Retinal pigment epithelial cell (primary cell): ENCODE measurements at places on chromosomes 3 and 15.
A peak's percentile ranks its signal among the peaks of the same experiment; 100 is the strongest.

DNA sequence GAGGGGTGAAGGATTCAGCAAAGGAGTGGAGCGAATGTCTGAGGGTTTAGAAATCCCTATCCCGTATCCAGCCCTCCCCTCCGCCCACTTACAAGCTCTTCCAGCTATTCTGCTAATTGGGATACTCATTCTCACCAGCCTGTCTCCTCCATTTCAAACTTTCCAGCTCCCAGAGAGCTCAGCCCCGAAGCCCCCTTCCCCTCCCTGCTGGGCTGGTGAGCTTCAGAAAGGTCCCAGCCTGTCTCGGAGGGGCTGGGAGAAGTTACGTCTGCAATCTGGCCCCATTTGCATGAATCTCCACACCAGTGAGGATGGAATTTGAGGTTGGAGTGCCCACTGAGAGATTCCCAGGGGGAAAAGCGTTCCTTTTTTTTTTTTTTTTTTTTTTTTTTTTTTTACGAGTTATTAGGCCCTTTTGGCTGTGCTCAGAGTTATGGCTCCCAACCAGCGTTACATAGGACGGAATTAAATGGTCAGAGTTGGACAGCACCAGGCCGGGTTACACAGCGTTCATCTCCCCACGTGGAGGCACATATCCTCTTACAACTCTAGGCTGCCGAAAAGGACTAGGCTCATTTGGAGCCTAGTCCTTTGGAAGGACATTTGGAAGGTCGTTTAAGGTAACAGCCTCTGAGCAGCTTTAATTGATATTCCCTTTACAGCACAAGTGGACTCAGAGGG is 34.6 kb downstream of the FGD5 start:
- DNase-seq, result no peak

DNA sequence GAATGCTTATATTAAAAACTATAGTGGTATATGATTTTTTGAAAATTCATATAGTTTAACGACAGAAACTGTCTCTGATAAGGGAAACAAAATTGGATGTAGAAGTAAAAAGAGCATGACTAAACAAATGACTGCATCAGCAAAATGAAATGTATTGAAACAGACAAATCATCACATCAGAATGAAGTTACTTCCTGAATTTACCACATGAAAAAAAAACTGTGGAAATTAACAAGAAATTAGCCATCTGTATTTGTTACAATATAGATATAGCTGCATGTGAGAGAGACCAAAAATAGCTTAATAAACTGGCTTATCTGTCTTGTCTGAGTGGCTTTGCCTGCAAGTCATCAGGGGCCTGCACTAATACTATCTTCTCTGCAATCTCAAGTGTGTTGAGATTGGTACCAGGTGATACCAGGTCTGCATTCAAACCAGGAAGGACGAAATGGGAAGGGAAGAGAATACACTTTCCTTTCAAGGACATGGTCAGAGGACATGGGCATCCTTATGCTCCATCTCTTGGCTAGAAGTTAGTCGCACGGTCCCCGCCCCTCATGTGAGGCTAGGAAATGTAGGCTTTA is 388.7 kb downstream of the GRM7 start:
- DNase-seq, result no peak

GRCh38 chr3:14391033-14391432 is 11.4 kb upstream of the SLC6A6 start:
- no peak for DNase-seq

- peak; percentile 49 for DNase-seq
Observed at GRCh38 chr15:65115542-65115941, 542 bp upstream of the UBAP1L start.

GRCh38 chr3:171396048-171396447 is 64.2 kb downstream of the TNIK start:
- no peak for DNase-seq

- DNase-seq, result no peak
Observed at GRCh38 chr15:78727561-78727960, 83.7 kb downstream of the ADAMTS7 start.

DNA sequence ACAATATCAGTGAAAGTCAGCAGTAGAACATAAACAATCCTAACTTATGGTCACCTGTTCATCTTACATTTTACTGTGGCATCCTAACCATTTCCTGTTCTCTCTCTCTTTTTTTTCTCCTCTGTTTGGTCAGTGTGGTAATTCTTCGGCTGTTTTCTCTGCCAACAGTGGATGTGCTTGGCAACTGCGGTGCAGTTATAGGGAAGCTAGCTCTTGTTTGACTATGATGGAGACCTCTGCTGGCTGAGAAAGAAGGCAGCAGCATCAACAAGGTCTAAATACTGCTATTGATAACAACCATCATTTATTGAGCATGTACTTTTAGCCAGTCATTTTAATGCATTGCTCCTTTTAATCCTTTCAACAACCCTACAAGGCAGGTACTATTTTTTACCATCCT is 723 bp upstream of the DRD3 start:
- no peak for DNase-seq

- DNase-seq, result no peak
Observed at GRCh38 chr3:163218336-163218735, 1721.7 kb downstream of the OTOL1 start.

DNA sequence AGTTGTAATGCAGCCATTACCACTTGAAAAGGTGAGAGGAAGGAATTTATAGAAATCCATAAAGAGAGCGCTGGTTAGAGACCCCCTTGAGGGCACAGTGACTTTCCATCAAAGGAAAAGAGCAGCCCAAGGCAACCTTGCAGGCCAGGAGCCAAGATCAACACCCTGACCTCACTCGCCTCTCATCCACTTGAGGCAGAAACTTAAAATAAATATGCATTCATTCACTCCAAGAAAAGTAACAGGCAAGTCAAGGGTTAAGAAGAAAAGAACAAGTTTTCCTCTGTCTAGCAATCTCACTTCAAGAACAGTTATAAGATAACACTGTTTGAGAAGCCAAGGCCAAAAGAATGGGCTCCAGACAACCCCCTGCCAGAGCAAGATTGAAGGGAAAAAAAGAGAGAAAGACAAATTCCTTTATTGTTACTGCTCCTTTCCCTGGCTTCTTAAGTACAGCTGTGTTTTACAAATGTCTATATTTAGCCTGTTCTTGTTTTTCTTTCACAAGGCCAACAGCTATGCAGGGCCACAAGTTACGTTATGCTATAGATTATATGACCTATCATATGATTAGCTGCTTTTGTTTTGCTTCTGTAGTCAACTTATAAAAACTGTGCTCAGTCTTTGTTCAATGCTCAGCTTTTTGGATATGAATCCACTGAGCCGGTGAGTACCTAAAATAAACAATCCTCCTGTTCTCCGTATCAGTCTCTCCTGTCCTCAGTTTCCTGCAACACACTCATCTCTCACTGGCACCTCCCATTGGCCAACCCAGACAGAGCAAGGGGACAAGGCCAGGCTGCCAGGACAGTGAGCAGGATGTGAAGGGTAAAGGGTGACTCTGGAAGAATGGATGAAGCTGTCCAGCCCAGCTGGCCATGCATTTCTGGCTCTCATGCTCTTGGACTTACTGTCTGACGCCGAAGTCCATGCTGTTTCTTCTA is 15.8 kb upstream of the SSUH2 start:
- DNase-seq, result no peak

DNA sequence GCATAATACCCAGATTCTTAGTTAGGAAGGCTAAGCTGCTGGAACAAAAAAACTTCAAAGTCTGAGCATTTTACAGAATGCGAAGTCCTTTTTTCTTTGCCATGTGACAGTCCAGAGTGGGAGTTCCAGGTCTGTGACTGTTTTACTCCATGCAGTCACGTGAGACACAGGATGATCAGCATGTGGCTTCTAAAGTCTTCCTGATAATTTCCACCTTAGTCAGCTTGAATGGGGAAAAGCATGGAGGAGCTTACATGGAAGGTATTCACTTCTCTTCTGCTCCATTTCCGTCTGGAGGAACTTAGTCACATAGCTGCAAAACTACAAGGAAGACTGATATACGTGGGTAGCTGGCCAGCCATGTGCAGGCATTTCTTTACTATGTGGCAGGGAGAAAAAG is 1.7 kb downstream of the SNTN start:
- DNase-seq, result no peak

DNA sequence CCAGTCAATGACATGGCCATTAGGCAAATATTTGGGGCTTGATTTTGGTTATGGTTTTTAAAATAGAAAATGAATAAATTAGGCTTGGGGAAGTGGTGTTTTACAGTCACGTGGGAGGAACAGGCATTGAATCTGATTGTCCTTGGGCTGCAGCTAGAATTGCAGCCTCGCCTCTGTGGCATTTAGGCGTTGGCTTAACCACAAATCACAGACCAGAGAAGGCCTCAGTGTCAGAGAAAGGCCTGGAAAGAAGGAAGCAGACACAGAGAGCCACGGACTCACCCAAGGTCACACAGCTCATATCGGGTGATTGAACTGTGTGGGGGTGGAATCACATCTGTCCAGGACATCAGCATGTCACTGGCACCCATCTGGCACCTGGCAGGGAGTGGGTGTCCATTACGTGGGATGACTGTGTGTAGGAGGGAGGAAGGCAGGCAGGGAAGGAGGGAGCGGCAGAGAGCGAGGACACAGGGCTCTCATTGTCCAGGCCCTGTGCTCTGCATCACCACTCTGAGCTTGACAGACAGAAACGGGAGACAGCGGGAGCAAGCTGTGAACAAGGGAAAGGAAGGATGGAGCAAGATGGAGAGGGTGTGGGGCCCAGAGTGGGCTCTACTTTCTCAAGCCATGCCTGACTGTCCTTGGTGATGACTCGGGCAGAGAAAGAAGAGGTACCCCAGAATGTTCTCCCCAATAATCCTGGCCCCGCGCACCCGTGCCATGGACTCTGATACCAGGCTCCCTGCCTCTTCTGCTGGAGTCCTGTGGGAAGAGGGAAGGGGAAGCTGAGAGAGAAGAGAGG is 186.4 kb downstream of the FAM43A start:
- DNase-seq, result no peak

- DNase-seq, result no peak
Observed at GRCh38 chr3:123295901-123296250, 94.1 kb downstream of the SEC22A start.

- DNase-seq, result no peak
Observed at GRCh38 chr3:9401986-9402385, 4.6 kb downstream of the SETD5 start.

GRCh38 chr3:185677146-185677829 is 91.2 kb downstream of the SENP2 start:
- DNase-seq, result no peak

GRCh38 chr3:106125321-106125720 is 256.5 kb upstream of the CBLB start:
- no peak for DNase-seq

DNA sequence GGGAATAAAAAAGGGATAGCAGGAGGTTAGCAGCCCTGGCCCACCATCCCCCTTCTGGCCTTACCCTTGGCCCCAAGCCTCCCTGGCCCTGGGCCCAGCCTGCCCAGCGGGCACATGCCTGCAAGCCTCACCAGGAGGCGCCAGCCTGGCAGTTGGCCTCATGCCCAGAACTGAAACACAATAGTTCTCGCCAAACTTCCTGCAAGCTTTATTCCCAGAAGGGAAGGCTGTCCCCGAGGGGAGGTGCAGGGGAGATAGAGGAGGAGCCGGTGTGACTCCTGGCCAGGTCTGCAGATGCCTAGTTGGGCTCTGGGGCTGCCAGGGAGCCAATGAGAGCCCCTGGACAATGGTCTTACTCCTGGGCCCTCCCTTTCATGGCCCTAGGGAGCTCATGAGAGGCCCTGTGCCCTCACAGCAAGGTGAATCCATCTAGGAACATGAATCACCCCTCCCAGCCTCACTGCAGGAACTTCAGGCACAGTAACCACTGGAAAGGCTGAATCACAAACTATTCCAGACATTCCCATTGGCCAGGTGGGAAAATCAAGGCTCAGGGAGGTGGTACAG is 4.0 kb downstream of the CCDC33 start:
- DNase-seq, result peak; percentile 88

DNA sequence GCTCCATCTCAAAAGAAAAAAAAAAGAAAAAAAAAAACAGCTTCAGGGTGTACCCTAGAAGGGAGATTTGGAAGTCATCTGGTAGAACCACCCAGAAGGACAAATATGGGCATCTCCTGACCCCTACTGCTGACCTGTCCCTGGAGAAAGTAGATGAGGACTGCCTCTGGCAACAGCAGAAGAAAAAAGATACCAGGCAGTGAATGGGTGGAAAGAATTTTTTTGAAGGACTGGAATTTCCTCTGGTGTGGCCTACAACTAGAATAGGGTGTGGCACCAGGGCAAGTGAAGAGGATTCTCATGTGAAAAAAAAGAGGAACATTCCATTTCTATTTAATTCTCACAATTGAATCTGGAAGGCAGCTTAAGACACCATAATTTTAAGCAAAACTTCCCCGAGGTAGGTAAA is 3.1 kb downstream of the ANXA2 start:
- no peak for DNase-seq

GRCh38 chr15:70873232-70874054 is 18.8 kb downstream of the THAP10 start:
- DNase-seq, result no peak

- no peak for DNase-seq
Observed at GRCh38 chr15:73922186-73923151, 3.8 kb upstream of the LOXL1 start.

GRCh38 chr3:117322866-117323265 is 613.3 kb downstream of the TUSC7 start:
- peak; percentile 3 for DNase-seq

DNA sequence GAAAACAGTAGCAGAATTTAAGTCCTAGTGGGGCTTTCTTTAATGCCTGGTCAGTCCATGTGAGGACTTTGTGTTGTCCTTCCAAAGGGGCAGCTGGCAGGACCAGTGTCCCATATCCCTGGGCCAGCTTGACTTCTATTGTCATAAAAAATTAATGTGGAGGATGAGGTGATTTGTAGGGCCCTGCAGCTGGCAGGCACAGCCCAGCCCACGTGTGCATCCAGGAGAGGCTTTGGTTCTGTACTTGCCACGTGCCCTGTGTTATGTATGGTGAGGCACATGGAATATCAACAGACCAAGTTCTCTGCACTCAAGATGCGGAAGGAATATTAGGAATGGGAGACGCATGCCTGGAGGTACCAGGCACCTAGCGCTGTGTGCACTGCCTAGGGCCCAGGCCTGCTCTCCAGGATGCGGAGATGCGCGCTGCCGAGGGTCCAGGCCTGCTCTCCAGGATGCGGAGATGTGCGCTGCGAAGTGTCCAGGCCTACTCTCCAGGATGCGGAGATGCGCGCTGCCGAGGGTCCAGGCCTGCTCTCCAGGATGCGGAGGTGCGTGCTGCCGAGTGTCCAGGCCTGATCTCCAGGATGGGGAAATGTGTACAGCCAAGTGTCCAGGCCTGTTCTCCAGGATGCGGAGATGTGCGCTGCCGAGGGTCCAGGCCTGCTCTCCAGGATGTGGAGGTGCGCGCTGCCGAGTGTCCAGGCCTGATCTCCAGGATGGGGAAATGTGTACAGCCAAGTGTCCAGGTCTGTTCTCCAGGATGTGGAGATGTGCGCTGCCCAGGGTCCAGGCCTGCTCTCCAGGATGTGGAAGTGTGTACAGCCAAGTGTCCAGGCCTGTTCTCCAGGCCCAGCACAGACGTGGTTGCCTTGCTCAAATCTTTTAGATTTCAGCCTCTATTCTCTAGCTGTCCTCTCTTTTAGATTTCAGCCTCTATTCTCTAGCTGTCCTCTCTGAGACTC is 183.3 kb upstream of the ROPN1 start:
- no peak for DNase-seq
